Right ventricle myocardium superior (tissue), 1 donor: ENCODE measurements at places on chromosomes 7 and 10. TPM values are rescaled to one million over a fixed set of nuclear protein-coding genes. Genes with fewer than 3 reads are reported as not detected.

DNA sequence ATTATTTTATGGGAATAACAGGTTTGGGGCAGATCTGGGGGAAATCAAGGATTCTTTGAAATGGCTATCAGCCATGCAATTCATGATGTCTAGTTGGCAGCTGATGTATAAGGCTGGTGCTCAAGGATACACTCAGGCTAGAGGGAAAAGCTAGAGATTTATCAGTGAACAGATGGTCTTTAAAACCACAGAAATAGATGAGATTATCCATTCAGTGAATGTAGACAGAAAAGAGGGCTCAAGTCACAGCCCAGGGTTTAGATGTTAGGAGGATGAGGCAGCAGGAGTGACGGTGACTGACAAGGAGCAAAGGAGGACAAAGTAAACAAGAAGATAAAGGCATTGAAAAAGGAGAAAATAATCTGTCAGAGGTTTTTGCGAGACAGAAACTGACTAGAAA, 238.7 kb downstream of the CDK14 start:
- DNase-seq = no peak

GRCh38 chr10:124027651-124028050, 65.7 kb downstream of the CHST15 start:
- DNase-seq = no peak

DNA sequence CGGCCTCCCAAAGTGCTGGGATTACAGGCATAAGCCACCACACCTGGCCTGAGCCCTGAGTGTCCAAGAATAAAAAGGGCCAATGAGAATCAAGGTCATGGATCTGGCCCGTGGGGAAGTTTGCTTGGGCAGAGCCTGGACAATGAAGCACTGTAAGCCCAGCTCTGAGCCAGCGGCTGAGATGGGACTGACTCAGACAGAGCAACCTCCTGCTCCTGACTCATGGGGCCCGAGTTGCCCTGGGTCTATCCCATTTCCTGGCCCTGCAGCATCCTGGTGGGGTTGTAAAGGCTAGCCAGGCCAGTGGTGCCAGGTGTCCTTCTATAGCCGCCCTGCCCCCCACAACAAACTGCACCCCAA, 5.2 kb upstream of the MYH16 start:
- DNase-seq = no peak

DNA sequence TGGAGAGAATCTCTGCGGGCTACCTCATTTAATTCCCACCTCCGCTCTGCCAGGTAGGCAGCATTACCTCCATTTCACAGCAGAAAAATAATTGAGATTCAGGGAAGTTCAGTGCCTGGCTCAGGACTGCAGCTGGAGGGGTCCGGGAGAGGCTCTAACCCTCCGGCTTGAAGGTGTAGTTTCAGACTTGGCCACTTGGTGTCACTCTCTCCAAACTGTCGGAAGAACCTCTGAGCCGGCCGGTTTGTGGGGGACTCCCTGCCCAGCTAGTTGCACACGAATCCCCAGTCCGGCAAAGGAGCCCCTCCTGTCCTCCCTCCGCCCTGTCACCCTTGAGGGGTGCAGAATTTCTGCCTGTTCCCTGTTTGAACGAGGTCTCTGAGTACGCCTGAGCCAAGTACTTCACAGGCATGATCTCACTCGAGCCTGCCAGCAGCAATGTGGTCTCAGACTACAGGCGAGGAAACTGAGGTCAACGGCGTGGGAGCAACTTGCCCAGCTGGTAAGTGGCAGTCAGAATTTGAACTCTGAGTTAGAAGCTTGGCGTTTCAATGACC, 144.7 kb upstream of the ZNF716 start:
- DNase-seq = no peak

DNA sequence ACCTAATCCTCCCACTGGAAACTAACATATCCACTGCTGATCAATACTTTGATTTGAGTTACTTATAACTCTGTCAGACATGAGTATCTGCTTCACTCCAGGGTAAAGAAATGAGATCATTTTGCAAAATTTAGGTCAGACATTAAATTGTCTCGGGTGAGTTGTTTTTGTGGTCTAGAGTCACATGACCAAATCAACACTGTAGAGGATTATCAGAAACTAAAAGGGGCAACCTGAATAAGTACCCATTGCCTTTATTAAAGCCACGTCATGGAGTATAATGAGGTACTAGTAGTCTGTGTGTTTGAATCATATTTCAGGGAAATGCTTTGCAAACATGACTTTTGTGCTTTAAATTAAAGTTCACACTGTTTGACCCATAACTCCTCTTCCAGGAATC, 107.7 kb upstream of the ADO start:
- DNase-seq = no peak

SSMEM1 gene
- not detected for total RNA-seq

GRCh38 chr7:130912862-130913638, 179.0 kb upstream of the KLF14 start:
- peak; percentile 70 for DNase-seq

DNA sequence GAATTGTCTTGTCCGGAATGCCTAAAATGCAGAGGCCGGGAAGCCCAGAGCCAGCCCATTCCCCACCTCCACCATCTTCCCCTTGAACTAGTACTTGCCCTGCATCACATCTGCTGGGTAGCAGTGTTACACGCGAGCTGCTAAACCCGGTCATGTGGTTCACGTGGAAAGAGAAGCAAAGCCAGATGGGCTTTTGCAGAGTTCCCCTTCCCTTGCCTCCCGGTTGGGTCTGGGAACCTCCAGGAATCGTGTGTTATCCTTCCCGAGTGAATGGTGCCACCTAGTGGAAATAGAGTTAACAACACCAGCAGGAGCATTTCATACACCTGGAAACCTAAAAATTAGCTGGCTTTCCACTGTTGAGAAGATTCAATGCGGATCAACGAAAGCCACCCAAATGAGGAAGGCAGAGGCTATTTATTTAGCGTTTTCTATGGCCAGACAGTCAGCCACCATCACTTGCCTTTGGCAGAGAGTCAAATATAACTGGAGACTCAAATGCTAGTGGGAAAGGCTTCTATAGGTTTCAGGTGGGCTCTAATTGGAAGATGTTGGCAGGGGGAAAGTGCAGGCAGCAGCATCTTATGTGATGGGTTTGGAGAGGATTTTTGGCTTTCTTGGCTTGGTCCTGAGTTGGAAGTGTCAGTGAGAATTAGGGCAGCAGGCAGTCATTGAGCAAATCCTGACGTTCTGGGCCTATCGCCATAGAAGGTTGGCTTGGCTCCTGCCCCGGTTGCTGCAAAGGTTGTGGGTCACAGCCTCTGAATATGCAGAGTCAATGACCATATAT, 12.9 kb upstream of the DENND2A start:
- DNase-seq = no peak
